ENCODE measurements at places on chromosomes 2 and 18.

DNA sequence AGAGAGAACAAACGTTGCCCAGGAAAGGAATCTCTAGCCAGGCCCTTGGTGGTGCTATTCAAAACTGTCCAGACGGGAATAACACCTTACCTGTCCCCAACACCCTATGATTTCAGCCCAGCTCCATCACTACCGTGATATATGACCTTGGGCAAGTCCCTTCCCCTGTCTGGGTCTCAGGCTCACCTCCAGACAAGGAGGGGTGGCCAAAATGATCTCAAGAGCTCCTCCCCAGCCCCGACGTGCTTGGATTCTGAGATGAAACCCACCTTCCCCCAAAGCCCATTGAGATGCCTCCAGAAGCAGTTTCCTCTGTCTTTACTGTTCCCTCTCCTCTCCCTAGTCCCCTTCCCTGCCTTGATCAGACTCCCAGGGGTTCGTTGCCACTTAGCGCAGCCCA is 1.5 kb downstream of the KCNK3 start:
- DNase-seq = no peak

DNA sequence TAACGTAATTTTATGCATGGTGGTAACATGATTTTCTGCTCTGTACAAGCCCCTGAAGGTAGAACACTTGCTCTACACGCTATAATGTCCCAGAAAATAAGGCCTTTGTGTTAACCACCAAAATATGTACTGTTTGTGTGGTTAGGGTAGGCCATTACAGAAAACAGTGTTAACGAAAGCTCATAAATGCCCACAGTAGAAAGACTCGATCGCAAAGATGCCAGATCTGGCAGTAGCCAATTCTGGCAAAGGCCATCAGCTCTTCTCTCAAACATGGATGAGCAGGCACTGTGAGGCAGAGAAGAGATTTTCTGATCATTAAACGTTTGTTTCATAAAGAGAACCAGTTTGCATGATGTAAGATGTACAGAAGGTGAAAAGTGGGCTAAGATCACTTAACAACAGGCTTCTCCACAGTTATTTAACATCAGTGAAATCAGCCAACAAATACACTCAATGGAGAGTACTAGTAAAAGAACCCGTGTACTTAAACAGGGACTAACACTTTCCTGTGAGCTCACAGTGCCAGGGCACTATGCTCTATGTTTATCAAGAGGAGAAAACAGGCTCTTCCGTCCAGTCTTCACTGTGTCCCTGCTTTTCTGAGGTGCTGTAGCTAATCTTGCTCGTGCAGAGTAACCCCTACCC is 80.3 kb downstream of the SPRED2 start:
- no peak for DNase-seq

- DNase-seq = no peak
These were observed 20.6 kb upstream of the TMEM163 start for GRCh38 chr2:134739236-134739878.

GRCh38 chr2:203799908-203800307 is 67.7 kb upstream of the CTLA4 start:
- no peak for DNase-seq

DNA sequence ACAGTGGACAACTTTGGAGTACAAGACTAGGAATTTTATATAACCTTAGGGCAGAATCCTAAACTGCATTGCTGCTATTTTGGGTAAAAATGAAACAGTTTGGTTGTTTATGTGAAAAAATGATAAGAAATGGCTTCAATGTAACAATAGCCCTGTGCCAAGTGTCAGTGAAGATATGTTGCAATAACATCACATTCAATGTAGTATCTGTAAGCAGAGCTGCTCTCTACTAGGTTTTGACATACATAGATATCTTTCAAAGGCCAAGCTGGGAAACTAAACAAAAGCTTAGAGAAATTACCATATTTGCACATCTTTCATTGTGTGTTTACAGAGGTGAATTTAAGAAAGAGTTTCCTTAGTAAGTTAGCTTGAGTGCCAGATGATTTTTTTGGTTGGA is 135.0 kb upstream of the DOK6 start:
- DNase-seq = no peak

DNA sequence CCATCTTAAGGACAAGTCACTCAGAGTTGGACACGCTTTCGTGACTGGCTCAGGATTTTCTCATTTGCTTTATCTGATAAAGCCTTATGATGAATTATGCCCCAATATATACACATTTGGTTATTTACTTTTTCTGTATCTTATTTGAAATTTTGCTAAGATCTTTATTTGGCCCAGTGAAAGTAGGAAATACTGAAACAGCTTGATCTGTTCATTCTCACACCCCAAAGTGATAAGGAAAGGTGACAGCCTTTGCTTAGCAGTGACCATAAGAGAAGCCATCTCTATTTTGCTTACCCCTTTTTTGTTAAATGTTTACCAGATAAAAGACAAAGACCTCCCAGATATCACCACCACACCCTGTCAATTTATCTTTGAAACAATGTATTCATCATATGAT is 428.3 kb downstream of the PARD3B start:
- DNase-seq = no peak

DNA sequence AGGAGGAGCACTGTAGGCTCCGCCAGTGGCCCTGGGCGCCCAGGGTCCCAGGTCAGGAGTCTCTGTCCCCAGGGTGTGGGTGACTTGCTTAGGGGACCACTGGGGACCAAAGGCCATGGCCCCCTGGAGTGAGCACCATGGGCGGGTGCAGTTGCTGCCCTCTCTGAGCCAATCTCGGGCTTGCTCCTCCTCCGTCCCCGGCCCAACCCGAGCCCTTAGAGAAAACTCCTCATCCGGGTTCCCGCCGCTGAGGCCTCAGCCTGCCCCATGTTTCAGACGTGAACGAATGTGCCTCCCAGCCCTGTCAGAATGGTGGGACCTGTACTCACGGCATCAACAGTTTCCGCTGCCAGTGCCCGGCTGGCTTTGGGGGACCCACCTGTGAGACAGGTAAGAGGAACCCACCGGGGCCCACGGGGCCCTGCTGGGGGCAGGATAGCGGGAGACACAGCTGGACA is 38.6 kb downstream of the SNED1 start:
- DNase-seq = no peak

- no peak for DNase-seq
These were observed 181.1 kb upstream of the ARL4C start for GRCh38 chr2:234677758-234678538.

DNA sequence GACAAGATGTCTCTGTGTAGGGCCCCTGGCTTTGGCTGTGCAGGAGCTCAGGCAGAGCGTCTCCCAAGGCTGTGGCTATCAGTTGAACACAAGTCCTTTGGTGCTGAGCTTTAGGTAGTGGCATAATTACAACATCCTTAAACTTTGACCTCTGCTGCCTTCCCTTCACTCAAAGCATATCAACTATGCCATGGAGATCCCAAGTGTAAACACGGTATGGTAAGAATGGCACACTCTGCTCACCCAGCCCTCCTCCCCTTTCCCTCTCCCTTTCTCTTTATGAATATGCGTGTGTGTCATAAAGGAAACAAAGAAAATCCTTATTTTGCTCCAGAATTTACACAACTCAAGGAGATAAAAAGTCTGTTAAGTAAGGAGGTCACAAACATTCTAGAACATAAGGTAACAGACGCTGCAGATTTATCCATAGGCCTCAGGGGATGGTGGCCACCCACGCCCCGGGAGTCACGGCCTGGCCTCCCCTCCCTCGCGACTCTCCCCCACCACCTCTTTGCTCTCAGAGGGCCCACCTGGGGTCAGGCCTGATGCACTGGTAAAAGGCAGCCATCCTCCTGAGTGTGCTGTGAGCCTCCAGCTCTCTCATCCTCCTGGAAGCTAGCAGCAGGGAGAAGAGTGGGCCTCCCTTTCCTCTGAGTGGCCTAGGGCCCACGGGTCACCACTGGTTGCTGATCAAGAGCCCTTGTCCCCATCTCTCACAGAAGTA is 67.3 kb downstream of the CRACDL start:
- DNase-seq = no peak

GRCh38 chr2:137959166-137959565 is 5.1 kb upstream of the HNMT start:
- no peak for DNase-seq

- DNase-seq = no peak
These were observed 138.7 kb upstream of the CCDC150 start for GRCh38 chr2:196500686-196501431.

GRCh38 chr2:233259730-233260129 is 8.3 kb downstream of the ATG16L1 start:
- DNase-seq = no peak

GRCh38 chr2:211793690-211794089 is 744.9 kb downstream of the ERBB4 start:
- no peak for DNase-seq

- DNase-seq = no peak
These were observed 157.7 kb downstream of the TMX3 start for GRCh38 chr18:68557183-68557582.

GRCh38 chr2:98805412-98806171 is 74.7 kb upstream of the MGAT4A start:
- no peak for DNase-seq

DNA sequence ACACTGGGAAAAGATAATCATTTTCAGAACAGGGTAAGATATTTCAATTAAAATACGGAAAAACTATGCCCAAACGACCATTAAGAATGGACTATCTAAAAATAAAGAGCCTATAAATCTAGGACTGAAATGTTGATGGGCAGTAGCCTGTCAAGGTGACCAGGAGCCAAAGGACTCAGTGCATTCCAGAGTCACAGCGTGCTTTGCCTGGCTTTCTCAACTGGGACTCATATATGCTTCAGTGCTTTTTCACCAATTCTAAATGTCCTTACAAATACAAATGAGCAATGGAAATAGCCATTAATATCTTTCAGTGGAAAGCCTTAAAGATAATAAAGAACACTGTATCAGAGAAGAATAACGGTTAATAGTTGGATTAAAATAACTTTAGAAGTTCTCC is 35.4 kb downstream of the PREPL start:
- no peak for DNase-seq

GRCh38 chr2:82599021-82599420 is 1860.1 kb downstream of the SUCLG1 start:
- DNase-seq = no peak

- no peak for DNase-seq
These were observed 149.8 kb downstream of the SUCLG1 start for GRCh38 chr2:84309281-84309680.

DNA sequence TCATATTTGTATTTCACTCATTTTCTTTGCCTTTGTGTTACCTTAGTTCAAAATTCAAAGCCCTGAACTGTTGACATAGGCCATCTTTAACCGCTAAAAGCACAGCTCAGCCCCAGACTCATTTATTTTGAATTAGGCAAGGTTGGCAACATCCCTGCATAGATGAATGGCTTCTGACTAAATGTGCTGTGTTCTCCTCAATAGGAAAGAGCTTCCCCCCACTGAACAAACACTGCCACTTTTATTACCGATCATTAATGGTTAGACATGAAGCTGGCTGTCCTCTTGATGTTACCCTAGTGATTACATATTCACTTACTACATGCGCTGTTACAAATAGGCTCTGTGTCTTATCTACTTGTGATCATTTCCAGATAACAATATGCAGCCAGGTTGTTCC is 170.7 kb downstream of the ADCYAP1 start:
- DNase-seq = no peak

All from stimulated activated CD4-positive, alpha-beta T cell treated with anti-CD3 and anti-CD28 coated beads, TNF-alpha, amount 100 ng/mL, for 1 hour (primary cell).